Peyer's patch (tissue), 4 donors: ENCODE measurements at places on chromosomes 4 and X. TPM values are rescaled to one million over a fixed set of nuclear protein-coding genes. Genes with fewer than 3 reads are reported as not detected.

GRCh38 chrX:101931136-101931487 lies 715 bp downstream of the ZMAT1 start:
- H3K27me3 ChIP-seq: no peaks in the 10 kb centered on the region
- H3K4me1 ChIP-seq: no peaks in the 10 kb centered on the region
- peak overlapping the region; percentile 88 for H3K27ac ChIP-seq
- H3K36me3 ChIP-seq: no peaks in the 10 kb centered on the region

- no peak overlapping the region for H3K27ac ChIP-seq
- H3K36me3 ChIP-seq: no peaks in the 10 kb centered on the region
- no peak overlapping the region for H3K4me3 ChIP-seq
- no peaks in the 10 kb centered on the region for H3K27me3 ChIP-seq
- no peak for DNase-seq
Observed at GRCh38 chr4:183074288-183074990, 24.6 kb upstream of the WWC2 start.

GRCh38 chrX:72045552-72046277 lies 86.0 kb downstream of the RTL5 start:
- H3K4me3 ChIP-seq: no peak overlapping the region
- no peak for DNase-seq
- H3K4me1 ChIP-seq: no peaks in the 10 kb centered on the region
- no peaks in the 10 kb centered on the region for H3K36me3 ChIP-seq
- H3K27ac ChIP-seq: peak overlapping the region; percentile 59
- no peaks in the 10 kb centered on the region for H3K27me3 ChIP-seq

DNA sequence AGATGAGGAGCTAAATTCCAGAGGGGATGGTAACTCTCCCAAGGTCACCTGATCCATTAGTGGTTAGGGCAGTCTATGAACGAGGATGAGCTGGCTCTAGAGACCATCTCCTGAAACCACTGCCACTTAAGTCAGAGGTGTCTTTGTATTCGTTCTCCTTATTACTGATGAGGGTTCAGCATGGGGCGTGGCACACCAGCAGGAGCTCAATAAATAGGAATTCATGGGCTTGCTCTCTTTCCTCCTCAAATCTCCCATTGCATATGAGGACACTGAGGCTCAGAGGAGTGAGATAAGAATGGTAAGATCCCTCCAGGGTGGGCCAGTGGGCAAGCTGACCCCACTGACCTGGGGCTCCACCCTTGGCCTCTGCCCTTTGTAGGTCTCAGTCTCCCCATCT lies 1.7 kb upstream of the GATA1 start:
- DNase-seq: no peak
- H3K36me3 ChIP-seq: no peaks in the 10 kb centered on the region
- no peaks in the 10 kb centered on the region for H3K27me3 ChIP-seq

DNA sequence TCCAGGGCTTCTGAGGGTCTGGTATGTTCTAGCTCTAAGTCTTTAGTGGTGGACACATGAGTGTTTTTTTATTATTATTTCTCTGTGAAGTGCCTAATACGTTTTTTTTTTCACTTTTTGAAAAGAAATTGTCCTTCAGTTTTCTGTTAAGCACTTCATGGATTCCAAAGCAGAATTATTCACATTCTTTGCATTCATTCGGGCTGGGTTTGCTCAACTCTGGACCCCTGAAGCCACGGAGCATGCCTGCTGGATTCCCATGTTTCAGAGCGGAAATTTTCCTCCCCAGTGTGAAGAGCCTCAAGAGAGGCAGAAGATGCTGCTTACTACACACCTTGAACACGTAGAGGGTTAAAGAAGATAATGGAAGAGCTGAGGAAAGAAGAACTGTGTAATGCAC lies 107.5 kb downstream of the EGF start:
- no peaks in the 10 kb centered on the region for H3K36me3 ChIP-seq
- DNase-seq: no peak
- H3K27me3 ChIP-seq: no peaks in the 10 kb centered on the region
- H3K4me3 ChIP-seq: no peak overlapping the region

DNA sequence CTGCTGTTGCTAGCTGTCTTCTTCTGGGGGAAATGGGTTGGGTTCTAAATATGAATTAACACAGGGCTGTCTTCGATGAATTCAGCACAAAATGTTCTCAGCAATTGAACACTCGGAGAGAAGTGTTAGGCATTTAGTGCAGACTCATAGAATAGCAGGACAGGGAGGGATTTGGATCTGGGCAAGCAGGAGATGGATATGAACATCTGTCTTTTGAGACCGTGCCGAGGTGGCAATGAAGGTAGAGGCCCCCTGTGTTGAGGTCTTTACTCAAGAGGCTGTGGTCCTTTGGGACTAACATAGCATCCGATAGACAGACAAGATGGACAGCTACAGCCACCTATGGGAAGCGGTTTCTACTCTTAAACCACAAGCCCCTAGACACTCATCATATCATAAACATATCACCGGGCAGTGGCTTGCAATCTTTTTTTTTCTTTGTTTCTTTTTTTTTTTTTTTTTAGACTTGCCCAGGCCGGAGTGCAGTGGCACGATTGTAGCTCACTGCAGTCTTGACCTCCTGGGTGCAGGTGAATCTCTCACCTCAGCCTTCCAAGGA lies 6.7 kb downstream of the CD99 start:
- no peak overlapping the region for H3K4me3 ChIP-seq
- DNase-seq: peak; percentile 43

DNA sequence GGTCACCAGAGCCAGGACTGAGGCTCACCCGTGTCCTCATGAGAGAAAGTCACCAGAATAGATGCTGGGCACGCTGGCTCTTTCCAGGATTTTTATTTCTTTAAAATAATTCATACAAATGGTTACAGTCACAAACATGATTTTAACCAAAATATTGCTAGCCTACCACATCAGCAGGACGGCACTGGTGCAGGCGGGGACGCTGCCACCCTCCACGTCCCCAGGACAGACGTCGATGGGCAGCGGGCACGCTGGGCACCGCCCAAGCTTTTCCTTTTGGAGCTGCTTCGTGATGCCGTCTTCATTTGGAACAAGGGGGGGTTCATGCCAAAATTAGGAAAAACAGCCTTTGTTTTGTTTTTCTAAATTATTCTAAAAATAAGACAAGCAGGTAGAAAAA lies 37.6 kb downstream of the CTBP1 start:
- no peak overlapping the region for H3K27ac ChIP-seq
- peak; percentile 25 for DNase-seq
- H3K36me3 ChIP-seq: no peaks in the 10 kb centered on the region
- H3K4me3 ChIP-seq: no peak overlapping the region
- no peaks in the 10 kb centered on the region for H3K27me3 ChIP-seq

GRCh38 chrX:107522901-107523300 lies 73.4 kb downstream of the FRMPD3 start:
- no peak overlapping the region for H3K27ac ChIP-seq
- no peaks in the 10 kb centered on the region for H3K36me3 ChIP-seq
- no peaks in the 10 kb centered on the region for H3K27me3 ChIP-seq
- no peak overlapping the region for H3K4me3 ChIP-seq
- DNase-seq: no peak

DNA sequence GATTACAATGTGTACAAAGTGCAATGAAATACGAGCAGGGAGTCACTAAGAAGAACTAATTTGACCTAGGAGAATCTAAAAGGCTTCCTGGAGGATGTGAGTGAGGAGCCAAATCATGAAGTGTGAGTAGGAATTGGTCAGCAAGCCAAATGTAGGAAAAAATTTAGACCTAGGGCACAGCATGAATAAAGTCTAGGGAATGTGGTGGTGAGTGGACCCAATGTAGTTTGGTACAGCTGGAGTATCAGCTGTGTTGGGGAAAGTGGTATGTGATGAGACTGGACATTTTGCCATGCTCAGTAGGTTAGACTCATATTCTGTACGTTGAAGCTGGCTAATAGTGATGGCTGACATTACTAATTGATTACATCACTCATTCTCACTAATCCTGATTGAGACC lies 191.0 kb downstream of the AFF2 start:
- no peaks in the 10 kb centered on the region for H3K4me1 ChIP-seq
- no peaks in the 10 kb centered on the region for H3K36me3 ChIP-seq
- no peak overlapping the region for H3K4me3 ChIP-seq
- DNase-seq: no peak
- H3K27ac ChIP-seq: no peak overlapping the region

DNA sequence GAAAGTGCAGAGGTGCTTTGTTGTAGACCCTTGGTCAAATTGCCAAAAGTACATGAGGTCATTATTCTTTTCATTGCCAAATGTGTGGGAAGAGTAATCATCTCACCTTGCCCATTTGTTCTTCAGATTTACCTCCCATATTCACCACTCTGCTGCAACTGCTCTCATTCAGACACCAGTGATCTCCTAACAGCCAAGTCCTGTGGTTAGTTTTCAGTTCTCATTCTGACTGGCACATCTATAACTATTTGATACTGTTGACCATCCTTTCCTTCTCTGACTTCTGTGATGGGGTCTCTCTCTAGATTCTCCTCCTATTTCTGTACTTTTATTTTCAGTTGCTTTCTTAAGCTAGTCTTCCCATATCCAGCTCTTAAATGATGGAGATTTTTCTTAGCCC lies 39.8 kb downstream of the GRIA3 start:
- no peaks in the 10 kb centered on the region for H3K27me3 ChIP-seq
- no peaks in the 10 kb centered on the region for H3K36me3 ChIP-seq
- no peak overlapping the region for H3K4me3 ChIP-seq

- no peak for DNase-seq
- no peaks in the 10 kb centered on the region for H3K36me3 ChIP-seq
- no peak overlapping the region for H3K27ac ChIP-seq
Observed at GRCh38 chr4:14110407-14110806, 482.9 kb upstream of the BOD1L1 start.

DNA sequence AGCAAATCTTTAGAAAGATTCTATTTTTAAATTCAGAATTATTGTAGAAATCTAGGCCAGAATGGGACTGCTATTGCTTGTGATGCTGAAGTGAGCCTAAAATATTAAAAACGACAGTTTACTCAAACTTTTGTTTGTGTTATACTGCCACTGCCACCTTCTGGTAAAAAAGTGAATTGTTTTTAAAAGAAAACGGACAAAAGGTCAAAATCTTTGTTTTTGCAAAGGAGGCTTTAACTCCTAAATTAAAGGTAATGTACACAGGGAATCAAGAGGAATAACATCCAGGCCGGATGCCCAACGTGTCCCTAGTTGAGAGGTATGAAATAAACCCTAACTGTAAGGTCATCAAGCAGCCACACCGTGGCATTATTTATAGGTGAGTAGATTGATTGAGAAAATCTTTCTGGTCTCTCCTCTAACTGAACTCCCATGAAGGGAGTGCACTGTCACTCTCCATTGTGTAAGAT lies 338.3 kb upstream of the GALNT7 start:
- H3K36me3 ChIP-seq: no peaks in the 10 kb centered on the region
- DNase-seq: no peak
- no peaks in the 10 kb centered on the region for H3K4me1 ChIP-seq
- H3K27me3 ChIP-seq: no peaks in the 10 kb centered on the region
- H3K4me3 ChIP-seq: no peak overlapping the region

DNA sequence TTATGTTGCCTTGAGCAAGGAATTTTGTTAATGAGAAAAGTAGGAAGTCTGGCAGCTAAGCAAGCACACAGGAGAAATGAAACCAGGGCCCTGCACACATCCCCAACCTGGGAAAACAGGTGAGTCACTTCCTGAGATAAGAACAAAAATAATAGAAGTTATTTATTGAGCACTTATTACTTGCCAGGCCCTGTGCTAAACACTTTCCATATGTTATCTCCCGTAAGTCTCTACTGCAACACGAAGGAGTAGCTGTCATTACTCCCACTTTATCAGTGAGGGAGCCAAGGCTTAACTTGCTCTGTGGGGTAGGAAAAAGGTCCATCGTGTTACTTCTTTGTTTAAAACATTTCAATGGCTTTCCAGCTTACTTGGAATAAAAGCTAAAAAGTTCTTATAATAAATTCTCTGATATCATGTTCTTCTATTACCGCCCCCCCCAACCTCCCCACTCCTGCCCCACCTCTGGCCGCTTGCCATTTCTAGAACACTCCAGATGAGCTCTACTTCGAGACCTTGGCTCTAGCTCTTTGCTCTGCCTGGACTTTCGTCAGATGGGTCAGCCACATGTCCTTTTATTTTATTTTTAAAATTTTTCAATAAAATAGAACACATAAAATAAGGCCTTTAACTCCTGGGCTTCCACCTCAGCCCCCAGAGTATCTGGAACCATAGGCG lies 36.3 kb upstream of the PLAC8 start:
- H3K36me3 ChIP-seq: no peaks in the 10 kb centered on the region
- H3K27me3 ChIP-seq: no peaks in the 10 kb centered on the region
- no peak for DNase-seq
- H3K4me1 ChIP-seq: no peaks in the 10 kb centered on the region
- peak overlapping the region; percentile 21 for H3K27ac ChIP-seq

- DNase-seq: no peak
- no peak overlapping the region for H3K27ac ChIP-seq
- no peaks in the 10 kb centered on the region for H3K36me3 ChIP-seq
- no peak overlapping the region for H3K4me3 ChIP-seq
- no peaks in the 10 kb centered on the region for H3K27me3 ChIP-seq
Observed at GRCh38 chrX:1341545-1342184, 5.1 kb downstream of the IL3RA start.

The NAA11 gene
- not detected for total RNA-seq

The UBE2A gene
- total RNA-seq: 36.3 TPM

The SHROOM4 gene
- total RNA-seq: 9.5 TPM

The RPS6KA6 gene
- total RNA-seq: 7.9 TPM

The AFM gene
- not detected for total RNA-seq

The GC gene
- total RNA-seq: not detected
